ENCODE measurements at places on chromosomes 16 and 17. TPM values are rescaled to one million over a fixed set of nuclear protein-coding genes. Genes with fewer than 3 reads are reported as not detected.

- no peak for DNase-seq
Observed at GRCh38 chr16:31700530-31701388, 172.8 kb upstream of the ZNF267 start.

- peak; percentile 96 for DNase-seq
Observed at GRCh38 chr17:82230609-82231311, 1.9 kb downstream of the SLC16A3 start.

ADAMTS18 gene
- 10.4 TPM for total RNA-seq

- DNase-seq, result no peak
Observed at GRCh38 chr17:45231481-45232116, 9.9 kb downstream of the FMNL1 start.

DNA sequence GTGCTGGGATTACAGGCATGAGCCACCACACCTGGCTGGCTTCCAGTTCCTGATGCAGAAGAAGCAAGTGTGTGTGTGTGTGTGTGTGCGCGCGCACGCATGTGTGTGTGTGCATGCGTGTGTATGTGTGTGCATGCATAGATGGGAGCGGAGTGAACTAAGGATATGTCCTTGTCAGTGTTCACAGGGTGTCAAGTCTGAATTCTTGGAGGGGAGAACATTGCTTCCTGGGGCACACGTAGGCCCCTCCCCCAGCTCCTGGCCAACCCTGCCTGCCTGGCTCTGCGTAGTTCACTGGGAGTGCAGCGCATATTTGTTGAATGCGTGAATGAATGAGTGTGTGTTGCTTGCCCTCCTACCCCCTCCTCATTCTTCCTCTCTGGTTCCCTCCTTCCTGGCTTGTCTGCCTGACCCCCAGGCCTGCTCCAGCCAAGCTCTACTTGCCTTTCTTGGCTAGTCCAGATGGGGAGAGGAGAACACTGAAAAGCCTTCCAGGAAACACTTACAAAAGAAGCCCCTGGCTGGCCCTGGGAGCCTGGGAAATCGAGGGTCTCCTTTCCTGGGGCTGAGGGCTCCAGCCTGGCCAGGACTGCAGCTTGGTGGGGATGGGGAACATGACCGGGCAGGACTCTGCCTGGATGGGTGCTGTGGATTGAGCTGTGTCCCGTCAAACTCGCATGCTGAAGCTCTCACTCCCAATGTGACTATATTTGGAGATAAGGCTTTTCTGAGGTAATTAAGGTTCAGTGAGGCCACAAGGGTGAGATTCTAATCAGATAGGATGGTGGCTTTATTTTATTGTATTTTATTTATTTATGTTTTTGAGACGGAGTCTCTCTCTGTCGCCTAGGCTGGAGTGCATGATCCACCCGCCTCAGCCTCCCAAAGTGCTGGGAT is 27.9 kb downstream of the IGFBP4 start:
- no peak for DNase-seq

CCL4L2 gene
- 1.2 TPM for total RNA-seq

GRCh38 chr16:75279305-75279704 is 27.9 kb upstream of the BCAR1 start:
- no peak for DNase-seq

CA7 gene
- not detected for total RNA-seq

- DNase-seq, result no peak
Observed at GRCh38 chr17:76500747-76501017, 541 bp downstream of the RHBDF2 start.

GRCh38 chr17:62038248-62038647 is 26.8 kb downstream of the MED13 start:
- DNase-seq, result no peak

DNA sequence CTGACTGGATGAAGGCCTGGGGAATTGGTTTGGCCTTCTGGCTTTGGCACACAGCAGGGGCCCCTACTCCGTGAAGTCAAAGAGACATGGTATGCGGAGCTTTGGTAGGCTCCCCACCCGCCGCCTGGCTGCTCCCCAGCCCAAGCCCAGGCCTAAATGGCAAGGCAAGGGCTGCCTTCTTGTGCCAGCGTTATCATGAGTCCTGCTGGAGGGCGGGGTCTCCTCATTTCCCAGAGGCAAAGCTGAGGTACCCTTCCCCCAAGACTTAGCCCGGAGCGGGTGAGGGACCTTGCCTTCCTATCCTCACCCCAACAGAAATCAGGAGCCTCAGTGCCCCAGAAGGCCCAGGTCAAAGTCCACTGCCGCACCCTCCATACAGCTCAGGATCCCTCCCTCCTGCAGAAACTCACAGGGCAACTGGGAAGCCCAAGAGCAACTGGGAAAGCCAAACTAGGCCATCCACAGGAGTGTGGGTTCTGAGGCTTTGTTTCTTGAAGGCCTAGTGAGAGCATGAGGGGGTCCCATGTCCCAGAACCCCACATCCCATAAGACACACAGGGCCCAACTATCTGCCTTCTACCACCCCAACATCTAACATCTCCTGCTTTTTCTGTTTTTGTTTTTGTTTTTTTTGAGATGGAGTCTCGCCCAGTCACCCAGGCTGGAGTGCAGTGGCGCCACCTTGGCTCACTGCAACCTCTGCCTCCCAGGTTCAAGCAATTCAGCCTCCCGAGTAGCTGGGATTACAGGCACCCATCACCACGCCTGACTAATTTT is 9.3 kb downstream of the PGAP3 start:
- DNase-seq, result no peak

EVPLL gene
- 0.22 TPM for total RNA-seq

DNA sequence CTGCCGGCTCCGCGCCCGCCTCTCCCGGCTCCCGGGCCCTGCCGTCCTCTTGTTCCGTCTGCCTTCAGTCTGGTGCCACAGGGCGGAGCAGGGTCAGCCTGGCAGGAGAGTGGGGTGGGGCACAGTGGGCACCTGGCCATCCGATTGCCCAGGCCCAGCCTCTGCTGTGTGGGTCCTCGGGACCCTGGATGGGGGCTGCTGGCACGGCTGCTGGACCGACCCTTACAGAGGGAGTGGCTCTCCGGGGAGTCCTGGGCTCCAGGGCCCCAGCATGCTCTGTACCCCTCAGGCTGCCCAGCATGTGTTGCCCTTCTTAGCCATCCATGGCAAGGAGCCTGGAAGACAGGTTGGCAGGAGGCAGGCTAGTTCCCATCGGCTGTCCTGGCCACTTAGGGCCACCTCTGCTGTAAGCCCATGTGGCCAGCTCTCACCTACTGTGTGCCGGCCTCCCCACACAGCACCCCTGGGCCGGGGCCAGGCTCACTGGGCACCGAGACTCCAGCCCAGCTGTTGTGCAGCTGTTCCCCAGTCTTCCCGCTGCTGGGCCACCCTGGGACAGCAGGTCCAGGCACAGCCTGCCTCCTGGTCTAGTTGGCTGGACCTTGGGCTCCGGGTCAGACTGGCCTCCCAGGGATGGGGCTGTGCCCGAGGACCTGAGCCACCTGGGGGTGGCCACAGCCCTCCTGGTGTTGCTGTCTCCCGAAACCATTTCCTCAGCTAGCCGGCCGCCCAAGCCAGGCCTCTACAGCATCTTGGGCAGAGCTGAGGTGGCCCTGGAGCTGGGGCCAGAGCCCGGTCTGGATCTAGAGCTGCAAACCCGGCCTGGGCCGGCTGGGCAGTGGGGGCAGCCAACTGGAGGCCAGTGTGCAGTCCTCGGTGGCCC is 24.9 kb downstream of the BAHCC1 start:
- DNase-seq, result no peak

EARS2 gene
- 14.4 TPM for total RNA-seq

DNA sequence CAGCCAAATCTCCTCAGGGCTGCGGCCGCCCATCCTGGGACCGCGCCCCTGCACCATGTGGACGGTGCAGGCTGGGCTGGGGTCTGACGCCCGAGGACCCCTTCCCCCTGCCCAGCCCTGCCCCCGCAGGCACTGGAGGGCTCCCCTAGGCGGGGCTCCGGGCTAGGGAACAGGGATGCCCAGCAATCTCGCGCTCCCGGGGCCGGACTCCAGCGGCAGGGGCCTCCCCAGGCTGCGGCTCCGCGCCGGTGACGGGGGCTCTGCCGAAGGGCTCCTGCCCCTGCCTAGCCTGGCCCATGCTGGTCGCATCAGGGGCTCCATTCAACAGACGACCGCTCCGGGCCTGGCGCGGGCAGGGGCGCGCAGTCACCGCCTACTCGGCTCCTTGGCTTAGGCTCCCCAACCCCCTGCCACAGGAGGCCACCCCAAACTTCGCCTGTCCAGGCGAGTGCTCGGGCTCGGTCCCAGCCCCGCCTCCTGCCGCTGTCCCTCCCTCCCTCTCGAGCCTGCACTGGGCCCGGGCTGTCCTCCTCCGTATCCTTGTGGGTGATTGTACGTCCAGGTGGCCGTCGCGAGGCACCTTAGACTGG is 27.4 kb upstream of the ADORA2B start:
- DNase-seq, result peak; percentile 79

DNA sequence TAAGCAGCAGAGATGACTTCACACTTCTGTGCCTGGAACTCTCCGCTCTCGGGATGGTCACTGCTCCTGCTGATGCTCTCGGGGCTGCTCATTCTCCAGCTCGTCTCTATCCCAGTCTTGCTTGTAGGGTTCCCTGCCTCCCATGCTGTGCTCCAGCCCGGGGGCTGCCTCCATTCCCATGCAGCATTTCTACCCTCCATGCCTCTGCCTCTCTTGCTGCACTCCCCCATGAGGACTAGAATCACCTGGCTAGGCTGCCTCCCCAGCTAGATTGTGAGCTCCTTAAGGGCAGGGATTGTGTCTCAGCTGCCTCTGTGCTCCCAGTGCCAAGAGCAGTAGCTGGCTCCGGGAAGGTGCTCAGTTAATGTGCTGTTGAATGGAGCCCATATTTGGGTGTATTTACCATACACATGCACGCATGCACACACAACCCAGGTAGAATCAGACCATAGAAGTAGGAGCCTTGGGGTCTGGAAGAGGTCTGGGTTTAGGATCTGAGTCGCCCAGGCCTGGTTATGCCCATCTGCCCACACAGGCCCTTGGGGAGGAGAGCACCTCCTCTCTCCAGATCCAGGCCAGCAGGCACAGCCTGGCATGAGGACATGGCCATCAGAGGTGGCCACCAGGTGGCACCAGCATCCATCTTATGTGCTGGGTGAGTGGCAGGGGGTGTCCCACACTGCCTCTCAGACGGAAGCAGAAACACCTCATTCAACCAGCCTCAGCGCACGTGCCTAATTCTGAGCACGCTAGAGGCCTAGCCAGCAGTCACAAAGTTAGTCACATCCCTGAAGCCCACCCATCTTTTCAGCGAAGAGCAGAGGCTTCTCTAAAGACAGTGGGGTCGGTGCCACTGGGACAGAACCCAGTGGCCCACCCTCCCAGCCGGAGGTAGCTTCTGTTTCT is 9.3 kb downstream of the GIT1 start:
- DNase-seq, result no peak

SNX20 gene
- total RNA-seq, result 3.6 TPM

- no peak for DNase-seq
Observed at GRCh38 chr16:71974068-71974818, 26.0 kb downstream of the PKD1L3 start.

DNA sequence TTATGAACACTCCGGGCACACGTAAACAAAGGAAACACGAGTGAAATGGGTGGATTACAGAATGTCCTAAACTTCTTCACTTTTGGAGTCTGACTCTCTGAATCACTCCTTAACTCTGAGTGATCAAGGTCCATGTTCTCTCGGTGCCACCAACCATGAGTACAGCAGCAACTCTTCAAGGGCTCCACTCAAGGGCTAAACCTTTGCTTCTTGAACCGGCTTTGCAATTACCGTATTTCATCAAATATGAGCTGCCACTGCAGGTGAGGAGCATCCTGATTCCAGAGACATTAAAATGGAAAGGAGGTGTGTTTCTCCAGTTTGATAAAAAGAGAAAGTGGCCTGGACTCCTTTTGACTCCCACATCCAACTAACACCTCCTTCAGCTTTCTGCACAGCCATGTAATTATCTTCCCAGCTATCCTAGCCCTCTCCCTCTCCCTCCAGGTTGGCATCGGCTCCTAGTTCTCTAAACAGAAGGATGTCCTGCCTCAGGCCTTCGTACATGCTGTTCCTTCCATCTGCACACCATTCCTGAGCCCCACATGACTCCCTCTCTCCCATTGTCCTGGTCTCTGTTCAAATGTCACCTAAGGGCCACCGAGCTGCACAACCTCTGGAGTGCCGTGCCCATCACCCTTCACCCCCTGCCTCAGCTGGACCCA is 61.4 kb downstream of the ZDHHC7 start:
- no peak for DNase-seq

GRCh38 chr17:35795007-35795870 is at the start of gene MMP28:
Gene MMP28, minus strand, starts transcription at chr17:35795641. Its CDS starts 264 bp downstream, at chr17:35795377.
- no peak for DNase-seq

- DNase-seq, result peak; percentile 88
Observed at GRCh38 chr17:7014995-7015958, 2.9 kb downstream of the RNASEK start.

DNA sequence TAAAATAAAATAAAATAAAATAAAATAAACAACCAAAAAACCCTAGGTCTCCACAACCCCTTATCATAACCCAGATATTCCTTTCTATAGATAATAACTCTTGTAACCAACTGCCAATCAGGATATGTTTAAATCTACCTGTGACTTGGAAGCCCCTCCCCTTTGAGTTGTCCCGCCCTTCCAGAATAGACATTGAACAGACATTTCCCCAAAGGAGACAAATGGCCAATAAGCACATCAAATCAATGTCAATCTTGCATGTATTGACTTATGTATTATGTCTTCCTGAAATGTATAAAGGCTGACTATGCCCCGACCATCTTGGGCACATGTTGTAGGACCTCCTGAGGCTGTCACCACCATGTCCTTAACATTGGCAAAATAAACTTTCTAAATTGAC is 1.5 kb upstream of the MAPK7 start:
- no peak for DNase-seq

DNA sequence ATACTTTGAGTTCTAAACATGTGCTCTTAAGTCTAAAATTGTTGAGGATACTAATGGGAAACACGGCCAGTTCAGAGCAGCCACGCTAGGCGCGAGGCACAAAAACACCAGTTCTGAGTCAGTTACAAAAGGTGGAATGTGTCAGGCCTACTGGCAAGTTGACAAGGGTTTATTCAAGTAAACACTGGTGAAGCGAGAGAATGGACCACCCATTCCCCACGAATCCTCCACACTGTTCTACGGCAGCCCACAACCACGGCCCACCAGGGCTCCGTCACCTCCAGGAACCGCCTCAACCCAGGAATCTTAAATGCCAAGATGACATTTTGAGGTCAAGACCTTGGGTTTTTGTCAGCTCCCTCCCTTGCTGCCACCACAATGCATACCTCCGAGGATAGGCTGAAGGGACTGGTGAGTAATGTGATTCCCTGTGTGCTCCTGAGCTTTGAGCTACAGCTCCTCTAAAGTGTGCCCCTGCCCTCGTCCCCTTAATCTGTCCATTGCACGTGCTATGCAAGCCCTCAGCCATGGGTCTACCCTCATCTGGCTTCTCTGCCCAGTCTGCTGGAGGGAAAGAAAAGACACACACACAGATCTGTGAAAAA is 28.5 kb upstream of the TRAP1 start:
- peak; percentile 55 for DNase-seq
